DMS79 (cell line): ENCODE measurements at places on chromosomes 2 and 18.

GRCh38 chr2:177147093-177147694 is 65.4 kb upstream of the HNRNPA3 start:
- DNase-seq: peak; percentile 26

DNA sequence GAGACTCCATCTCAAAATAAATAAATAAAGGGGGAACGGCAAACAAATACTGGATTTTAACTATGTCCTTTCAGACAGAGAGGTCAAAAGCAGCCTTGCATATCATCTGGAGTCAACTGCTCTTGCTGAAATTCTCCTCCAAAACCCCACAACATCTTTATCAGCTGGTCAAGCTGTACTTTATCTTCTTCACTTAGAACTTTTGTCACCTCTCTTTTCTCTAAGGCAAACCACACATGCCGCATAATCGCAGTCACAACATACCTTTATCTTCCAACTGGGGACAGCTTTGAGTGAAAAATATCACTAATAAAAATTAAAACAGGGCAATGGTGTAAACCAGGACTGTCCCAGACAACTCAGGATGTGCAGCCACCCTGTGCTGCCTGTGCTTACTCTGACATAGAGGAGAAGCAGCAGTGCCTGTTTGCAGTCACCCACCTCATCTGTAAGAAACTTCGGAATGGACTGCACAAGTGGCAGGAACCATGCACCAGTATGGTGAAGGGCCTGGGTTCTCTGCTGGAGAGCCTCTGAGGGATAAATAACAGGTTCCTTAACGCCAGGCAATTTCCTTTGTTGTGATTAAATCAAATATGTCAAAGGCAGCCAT is 6.2 kb downstream of the MPPE1 start:
- no peak for DNase-seq

DNA sequence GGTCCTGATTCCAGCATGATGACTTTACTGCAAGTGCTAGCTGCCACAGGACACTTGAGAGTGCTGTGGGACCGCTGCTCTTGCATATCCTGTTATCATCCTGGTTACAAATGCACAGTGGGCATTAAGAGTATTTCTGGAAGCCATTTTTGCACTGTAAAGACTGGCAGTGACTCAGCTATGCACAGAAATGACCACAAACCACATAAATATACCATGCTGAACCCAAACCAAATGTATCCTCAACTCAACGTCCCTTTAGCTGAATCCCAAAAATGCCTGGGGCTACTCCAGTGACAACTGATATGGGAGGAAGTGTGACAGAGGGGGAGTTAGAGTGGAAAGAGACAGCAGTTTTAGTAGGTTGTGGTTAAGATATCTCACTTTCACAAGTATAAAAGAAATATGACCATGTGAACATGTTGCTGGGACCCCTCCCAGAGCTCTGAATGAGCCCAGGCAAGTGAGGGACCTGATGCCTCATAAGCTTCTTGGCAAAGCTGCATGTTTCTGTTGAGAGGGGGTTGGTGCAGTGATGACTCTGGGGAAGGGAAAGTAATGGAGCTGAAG is 37.3 kb downstream of the RHBDD1 start:
- no peak for DNase-seq

DNA sequence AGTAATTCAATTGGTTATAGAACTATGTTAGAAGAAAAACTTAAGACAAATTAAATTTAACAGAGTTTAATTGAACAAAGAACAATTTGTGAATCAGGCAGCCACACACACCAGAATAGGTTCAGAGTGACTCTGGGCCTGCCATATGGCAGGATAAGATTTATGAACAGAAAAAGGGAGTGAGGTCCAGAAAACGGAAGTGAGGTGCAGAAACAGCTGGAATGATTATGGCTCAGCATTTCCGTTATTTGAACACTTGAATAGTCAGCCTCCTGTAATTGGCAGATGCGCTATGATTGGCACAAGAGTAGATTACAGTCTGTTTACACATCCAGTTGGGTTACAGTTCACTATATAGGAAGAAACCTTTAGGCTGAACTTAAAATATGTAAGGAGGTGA is 99.0 kb downstream of the MBD2 start:
- DNase-seq: no peak

- DNase-seq: no peak
Measured at GRCh38 chr2:118929059-118929458, 12.9 kb upstream of the MARCO start.

GRCh38 chr2:196331143-196331542 is 159.8 kb upstream of the STK17B start:
- no peak for DNase-seq

DNA sequence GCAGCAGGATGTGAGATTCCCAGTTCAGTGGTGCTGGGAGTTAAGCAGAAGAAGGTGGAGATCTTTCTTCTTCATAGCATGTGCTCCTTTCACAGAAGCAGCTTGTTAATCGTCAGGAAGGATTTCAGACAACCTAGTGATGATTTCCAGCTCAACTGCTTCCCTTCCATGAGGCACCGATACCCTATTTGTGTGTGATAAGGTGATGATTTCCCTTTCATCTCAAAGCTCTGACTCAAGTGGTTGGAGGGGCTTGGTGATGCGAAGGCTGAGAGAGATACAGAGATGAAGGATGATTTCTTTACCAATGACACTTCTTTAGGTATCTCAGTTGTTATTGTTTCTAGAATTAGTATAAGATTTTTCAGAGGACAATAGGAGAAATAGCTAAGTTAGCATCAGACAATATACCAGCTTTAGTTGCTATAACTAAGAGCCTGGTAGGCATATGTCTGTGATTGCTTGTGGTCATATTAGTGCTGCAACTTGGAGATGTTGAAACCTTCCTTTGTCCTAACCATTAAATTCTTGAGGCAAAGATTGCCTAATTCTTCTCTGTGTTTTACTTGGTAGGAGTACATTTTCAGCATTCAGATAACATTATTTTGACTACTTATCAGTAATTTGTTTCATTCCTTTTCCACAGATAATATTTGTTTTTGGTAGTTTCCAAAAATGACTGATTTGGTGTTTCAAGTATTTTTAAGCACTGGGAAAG is 111.3 kb downstream of the PLCL1 start:
- no peak for DNase-seq

- no peak for DNase-seq
Measured at GRCh38 chr2:206442474-206442832, 879 bp upstream of the ADAM23 start.
